ENCODE measurements at places on chromosomes 16 and 17.
A peak's percentile ranks its signal among the peaks of the same experiment; 100 is the strongest.

GRCh38 chr16:87384162-87384874 lies 742 bp upstream of the FBXO31 start:
- peak; percentile 99 for DNase-seq

GRCh38 chr16:73572135-73572828 lies 524.4 kb upstream of the ZFHX3 start:
- no peak for DNase-seq

DNA sequence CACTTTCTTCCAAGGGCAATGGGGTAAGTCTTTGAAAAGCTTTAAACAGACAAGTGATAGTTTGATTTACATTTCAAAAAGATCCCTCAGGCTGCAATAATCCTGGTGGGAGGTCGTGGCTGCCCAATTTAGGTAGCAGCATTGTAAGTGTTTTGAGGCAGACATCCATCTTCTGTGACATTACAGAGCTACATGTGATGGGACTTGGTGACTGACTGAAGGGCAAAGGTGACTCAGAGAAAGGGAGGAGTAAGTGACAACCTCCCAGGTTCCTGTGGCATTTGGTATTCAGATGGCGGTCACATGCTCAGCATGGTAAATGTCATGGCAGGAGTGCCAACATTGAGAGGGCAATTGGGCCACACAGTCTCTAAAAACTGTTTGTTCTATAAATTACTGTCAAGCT lies 26.5 kb downstream of the STAT3 start:
- DNase-seq: no peak

DNA sequence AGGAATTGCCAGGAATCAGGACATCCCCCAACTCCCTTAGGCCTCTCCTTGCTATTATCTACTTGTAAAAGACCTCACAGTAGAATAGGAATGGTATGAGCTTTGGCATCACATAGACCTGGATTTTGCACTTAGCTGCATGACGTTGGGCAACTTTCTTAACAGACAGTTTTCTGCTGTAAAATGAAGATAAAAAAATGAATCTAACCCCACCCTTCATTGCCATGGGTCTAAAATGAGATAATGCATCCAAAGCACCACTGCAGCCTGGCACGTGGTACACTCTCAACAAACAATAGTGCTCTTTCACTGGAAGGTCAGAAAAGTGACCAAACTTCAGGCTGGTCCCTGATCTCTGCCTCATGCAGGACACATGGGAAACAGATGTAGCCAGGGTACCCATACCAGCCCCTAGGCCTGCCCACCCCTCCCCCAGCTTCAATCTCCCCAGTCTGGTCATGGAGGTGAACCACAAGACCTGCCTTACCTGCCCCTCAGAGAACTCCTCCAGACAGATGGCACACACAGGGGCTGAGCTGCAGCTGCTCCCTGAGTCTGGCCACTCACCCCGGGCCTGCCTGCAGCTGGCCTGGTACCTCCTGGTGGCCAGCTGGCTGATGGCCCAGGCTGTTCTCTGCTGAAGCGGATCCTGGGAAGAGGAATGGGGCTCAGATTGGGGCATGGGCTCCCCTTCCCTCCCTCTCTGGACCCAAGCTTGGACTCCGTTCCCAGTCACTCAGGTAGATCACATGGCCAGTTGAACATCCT lies 8.5 kb upstream of the SUPT4H1 start:
- no peak for DNase-seq

DNA sequence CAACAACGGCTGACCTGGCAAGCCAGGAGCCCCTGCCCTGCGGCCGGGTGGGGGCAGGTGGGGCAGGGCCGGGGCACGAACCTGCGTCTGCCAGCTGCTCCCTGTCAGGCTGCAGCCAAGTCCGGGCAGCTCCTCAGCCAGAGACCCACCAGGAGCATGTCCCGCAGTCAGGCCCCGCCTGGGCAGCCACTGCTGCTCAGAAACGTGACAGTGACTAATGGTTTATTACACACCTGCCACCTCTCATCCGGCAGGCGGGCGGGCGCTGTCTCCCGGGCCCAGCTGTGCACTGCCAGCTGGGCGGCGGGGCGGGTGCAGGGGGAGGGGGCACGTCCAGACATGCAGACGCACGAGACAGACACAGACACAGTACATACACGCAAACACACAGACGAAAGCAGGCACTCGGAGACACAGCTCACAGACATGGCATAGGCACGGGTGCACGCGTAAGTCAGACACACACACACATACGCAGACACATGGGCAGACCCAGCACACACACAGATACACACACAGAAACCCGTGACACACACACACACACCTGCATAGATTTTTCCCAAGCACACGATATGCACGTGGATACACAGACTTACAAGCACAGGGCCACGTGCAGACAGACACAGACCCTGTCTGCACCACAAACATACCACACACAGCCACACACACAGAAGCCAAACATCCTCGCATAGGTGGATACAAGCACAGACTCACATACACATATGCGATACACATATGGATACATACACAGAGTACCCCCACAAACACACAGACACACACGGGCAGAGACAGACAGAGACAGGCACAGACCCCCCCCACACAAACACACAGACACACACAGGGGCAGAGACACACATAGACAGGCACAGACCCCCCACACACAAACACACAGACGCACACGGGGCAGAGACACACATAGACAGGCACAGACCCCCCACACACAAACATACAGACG lies 248.3 kb upstream of the CIBAR2 start:
- no peak for DNase-seq

Data from retina (tissue), 1 donor.